ENCODE measurements at places on chromosomes 12 and 14.

DNA sequence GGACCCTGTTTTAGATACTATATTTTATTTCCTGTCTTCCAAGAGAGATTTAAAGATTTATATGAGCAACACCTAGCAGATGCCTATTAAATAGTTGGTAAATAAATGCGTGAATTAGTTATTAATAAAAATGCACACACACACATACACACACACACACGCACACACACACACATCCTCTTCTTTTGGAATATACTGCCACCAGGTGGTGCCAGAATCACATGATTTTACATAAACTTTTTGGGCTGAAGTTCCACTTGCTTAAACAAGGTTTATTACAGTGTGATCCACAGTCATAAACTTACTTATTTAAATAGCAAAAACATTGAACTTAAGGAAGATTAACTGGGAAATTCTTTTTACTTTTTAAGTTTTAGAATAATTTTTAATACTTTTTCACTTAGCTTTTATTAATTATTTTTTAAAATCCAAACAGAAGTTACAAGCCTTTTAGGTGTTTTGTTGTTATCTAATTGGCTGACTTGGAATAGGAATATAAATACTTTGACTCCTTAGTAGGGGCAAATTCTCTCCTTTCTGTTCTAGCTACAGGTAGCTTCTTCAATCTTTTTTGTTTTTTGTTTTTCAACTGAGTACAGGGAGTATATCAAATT lies 17.5 kb downstream of the RAD51B start:
- DNase-seq, result peak; percentile 8

DNA sequence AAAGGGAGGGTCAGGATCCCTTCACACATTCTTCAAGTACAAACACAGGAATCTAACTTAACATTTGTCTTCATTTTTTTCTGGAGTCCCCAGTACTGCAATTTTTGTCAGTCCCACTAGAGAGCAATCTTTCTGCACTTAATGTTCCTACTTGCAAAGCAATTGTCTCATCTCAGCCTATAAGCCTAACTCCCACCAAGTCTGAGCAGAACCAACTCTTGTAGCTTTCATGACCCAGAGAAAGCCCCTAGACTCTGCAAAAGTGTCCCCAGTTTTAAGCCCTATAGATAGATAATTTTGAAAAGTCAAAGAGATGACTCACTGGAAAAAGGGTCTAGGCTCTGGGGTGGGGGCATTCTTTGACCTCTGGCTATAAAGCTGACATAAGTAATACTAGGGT lies 1.8 kb upstream of the ZBTB39 start:
- peak; percentile 33 for DNase-seq

GRCh38 chr12:55708695-55709233 lies 1.1 kb upstream of the ITGA7 start:
- no peak for DNase-seq

- no peak for DNase-seq
Observed at GRCh38 chr14:33940561-33941011, 10.3 kb downstream of the EGLN3 start.

GRCh38 chr12:64889434-64890216 lies 65.2 kb downstream of the TBC1D30 start:
- DNase-seq, result no peak

DNA sequence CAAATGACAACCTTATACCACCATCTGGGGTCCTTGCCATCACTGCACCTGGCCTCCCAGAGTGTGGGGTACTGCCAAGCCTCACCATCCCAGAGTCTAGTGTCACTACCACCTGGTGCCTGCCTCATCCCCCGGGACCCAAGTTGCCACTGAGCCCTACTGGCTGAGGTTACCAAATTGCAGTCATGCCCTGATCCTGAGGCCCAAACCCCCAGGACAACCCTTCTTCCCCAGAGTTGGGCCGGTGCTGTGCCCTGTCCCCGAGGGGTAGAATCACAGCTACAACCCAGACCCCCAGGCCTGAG lies 8.4 kb upstream of the SFSWAP start:
- DNase-seq, result no peak

DNA sequence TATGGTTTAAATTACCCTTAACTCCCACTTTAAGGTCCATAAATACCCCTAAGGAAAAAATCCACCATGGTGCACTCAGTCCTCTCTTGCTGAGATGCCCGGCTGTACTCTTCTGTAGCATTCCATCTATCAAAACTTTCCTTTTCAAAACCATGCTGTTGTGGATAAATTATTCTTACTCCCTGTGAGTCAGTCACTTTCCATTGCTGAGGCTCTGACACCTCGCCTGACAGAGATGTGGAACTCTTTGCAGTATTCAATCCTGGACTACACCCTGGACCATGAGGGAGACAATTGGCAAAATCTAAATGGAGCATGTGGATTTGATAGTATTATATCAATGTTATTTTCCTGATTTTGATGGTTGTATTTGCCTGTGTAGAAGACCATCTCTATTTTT lies 49.1 kb downstream of the AVPR1A start:
- no peak for DNase-seq

GRCh38 chr12:55704824-55705718 lies 2.6 kb downstream of the ITGA7 start:
- no peak for DNase-seq

GRCh38 chr14:77303417-77304156 lies 17.1 kb downstream of the POMT2 start:
- peak; percentile 81 for DNase-seq

DNA sequence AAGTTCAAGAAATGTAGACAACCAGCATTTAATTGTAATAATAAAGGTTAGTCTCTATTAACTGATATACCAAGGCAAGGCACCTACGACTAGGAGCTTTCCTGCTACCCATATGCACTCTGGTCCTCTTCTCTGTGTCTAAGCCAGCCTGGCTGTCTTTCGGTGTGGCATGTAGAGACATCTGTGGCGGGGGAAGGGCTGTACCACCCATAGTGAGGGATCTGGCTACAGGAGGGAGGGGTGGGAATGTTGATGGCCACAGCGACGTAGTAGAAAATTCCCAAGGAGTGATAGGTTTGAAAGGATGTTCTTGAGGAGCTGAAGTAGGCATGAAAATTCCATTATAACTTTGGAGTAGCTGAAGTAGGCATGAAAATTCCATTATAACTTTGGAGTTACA lies 344.2 kb downstream of the ATP23 start:
- no peak for DNase-seq

DNA sequence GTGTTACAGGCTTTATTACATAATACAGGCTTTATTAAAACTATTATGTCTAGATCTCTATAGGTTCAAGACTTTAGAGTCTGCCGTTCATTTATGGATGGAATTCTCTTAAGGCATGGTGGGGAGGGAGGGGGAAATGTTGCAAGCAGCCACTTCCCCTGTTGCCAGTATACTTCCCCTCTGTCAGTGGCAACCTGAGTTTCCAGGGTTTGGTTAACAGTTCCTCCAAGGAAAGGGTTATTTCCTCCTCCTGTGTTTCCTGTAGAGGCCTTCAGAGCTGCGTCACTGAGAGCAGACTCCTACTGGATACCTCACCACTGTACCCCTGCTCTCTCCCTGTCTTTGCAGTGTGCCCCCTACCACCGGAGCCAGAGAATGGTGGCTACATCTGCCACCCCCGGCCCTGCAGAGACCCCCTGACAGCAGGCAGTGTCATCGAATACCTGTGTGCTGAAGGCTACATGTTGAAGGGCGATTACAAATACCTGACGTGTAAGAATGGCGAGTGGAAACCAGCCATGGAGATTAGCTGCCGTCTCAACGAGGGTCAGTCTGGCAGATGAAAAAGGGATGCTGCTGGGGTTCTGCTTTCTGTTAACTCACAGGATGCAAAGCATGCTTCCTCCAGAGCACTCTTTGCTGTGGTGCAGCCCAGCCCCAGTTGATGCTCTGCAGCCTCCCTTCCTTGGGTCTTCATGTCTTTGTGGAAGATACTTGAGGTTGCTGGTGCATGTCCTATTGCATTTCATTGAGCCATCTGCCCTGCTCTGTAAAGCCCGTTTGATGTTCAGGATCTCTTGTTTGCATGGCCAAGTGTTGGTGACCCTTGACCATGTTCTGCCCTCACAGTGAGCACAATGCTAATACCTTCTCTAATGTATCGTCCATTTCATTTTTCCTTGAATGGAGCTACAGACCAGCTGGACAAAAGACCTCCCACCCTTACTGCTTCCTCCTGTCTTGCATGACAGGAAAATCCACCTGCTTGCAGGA lies 63.6 kb upstream of the SRSF5 start:
- DNase-seq, result no peak

DNA sequence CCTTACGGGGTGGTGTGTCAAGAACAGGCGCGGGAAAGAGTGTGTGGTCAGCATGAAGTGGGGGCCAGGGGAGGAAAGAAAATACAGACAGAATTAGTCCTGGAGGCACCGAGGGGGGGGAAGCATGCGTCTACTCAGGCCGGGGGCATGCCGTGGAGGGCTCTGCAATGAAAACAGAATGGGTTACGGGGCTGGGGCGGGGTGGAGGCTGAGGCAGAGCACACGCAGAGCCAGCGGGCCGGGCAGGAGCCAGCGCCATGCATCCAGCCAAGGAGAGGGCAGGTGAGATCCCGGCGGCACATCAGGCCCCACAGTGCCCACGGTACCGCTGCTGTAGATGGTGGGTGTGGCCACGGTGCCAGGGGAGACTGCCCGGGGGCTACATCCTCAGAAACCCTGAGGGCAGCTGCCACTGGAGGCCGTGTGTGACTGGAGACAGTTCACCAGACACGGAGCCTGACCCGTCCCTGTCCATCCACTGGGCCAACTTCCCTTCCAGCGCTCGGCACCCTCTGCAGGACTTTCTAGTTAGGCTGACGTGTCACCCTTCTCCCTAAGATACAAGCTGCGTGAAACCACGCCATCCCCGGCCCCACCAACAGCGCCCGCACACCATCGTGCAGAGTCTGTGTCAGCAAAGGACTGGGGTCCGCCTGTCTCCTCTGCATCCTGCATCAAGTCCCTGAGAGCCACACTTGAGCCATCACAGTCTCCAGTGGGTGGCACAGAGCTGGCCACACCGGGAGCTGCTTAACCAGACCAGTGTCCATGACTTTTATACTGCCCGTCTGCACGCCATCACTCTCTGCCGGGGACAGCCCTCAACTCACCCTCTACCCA lies 87.4 kb downstream of the PIWIL1 start:
- DNase-seq, result no peak

GRCh38 chr12:87233671-87234070 lies 795.5 kb downstream of the C12orf50 start:
- no peak for DNase-seq

- no peak for DNase-seq
Observed at GRCh38 chr12:130705178-130705822, 10.8 kb downstream of the RIMBP2 start.

GRCh38 chr12:48160046-48160445 lies 2.7 kb upstream of the ASB8 start:
- DNase-seq, result no peak

DNA sequence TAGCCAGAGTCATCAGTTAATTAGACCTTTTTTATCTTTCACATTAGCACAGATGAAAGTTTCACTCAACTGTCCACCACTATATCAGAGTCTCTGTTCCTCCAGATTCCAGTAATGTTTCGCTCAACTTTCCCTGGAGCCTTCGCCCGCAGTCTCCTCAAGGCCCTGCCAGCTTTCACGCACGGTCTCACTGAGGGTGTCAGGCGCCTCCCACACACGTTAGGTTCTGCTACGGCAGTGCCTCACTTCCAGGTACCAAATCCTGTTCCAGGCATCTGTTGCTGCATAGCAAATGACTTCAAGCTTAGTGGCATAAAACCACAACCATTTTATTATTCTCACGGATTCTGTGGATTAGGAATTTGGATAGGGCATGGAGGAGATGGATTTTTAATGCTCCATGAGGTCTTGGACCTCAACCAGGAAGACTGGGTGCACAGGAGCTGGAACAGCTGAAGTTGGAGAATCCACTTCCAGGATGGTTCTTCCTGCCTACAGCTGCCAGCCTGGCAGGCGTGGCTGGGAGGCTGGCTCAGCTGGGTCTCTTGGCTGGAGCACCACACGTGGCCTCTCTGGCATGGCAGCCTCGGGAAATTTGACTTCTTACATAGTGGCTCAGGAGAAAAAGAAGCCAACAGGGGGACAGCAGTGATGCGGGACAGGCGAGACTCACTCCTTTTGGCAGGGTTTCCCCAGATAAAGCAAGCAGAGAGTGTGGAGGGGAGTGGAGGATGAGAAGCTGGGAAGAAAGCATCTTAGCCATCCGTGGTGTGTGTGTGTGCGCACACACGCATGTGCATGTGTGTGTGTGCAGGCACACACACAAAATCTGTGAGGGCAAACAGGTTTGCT lies 21.3 kb upstream of the BCDIN3D start:
- DNase-seq, result no peak

DNA sequence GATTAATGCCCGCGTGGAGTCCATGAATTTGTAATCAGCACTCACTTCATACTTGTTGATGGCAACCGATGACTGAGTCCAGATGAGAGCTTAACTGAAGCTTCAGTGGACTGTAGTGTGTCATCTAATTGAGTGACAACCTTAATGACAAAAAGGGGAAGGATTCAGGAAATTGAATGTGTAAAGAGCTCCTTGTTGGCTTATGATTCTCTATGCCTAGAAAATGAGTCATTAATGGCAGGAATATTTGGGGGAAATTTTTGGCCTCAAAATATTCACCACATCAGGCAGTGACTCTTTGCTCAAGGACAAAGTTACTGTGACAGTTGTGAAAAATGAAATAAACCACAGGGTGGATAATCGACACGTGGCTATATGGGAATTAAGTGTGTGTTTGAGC lies 55.3 kb upstream of the STON2 start:
- no peak for DNase-seq

GRCh38 chr12:105227879-105228278 lies 8.1 kb downstream of the APPL2 start:
- no peak for DNase-seq

- DNase-seq, result no peak
Observed at GRCh38 chr14:76307786-76308780, 67.9 kb upstream of the ESRRB start.

- DNase-seq, result no peak
Observed at GRCh38 chr14:89844508-89844907, 110.0 kb downstream of the EFCAB11 start.

- no peak for DNase-seq
Observed at GRCh38 chr14:97539411-97539795, 742.2 kb downstream of the VRK1 start.

DNA sequence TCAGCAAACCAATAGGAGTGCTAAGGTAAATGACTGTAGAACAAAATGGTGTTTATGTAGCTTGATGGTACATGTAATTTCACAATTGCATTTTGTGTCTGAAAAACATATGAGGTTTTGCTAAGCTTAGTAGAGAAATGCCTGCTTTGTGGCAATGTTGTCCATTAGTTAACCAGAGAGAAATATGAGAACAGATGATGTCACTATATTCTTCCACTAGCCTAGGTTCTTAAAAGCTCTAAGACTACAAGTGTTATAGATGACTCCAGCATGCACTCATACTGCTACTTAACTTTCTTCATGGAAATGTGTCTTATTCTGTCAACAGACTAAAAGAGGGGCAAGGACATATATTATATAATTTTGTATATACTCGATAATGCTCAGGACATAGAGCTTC lies 309.4 kb downstream of the APAF1 start:
- no peak for DNase-seq

- no peak for DNase-seq
Observed at GRCh38 chr12:49298160-49298559, 3.2 kb downstream of the PRPH start.

Data from DMS153 (cell line).